ENCODE measurements at places on chromosomes 1 and 21.

- H3K4me3 ChIP-seq, result no peak overlapping the region
- peaks cover 9% of the 10 kb centered on the region for H3K4me1 ChIP-seq
- H3K27ac ChIP-seq, result no peak overlapping the region
- no peak for DNase-seq
- H3K36me3 ChIP-seq, result no peaks in the 10 kb centered on the region
Measured at GRCh38 chr1:234675572-234675971, 65.6 kb upstream of the IRF2BP2 start.

- H3K4me1 ChIP-seq, result peaks cover 20% of the 10 kb centered on the region
- no peak overlapping the region for H3K4me3 ChIP-seq
- H3K27me3 ChIP-seq, result no peaks in the 10 kb centered on the region
Measured at GRCh38 chr21:34035619-34036354, 37.6 kb upstream of the MRPS6 start.

DNA sequence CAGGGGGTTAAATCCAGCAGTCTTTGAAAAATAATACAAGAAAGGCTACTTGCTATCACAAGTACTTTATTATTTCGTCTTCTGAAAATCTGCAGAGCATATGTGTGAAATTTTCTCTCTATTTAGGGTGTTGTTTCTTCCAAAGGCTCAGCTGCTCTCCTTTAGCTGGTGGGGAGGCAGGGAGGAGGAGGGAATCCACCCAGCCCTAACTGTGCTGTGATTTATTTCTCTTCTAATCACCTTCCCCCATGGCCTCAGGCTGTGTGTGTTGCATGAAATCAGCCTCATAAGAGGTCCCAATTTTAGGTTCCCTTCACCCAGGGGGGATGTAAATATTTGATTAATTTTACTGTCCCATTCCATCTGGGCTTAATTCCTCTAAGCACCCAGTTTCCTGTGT, 77.6 kb upstream of the PGBD5 start:
- peaks cover 16% of the 10 kb centered on the region for H3K27me3 ChIP-seq
- H3K36me3 ChIP-seq, result no peaks in the 10 kb centered on the region
- peaks cover 5% of the 10 kb centered on the region for H3K4me1 ChIP-seq
- H3K4me3 ChIP-seq, result no peak overlapping the region
- no peak overlapping the region for H3K27ac ChIP-seq

- peaks cover 29% of the 10 kb centered on the region for H3K27me3 ChIP-seq
- peaks cover 50% of the 10 kb centered on the region for H3K4me1 ChIP-seq
- no peak overlapping the region for H3K4me3 ChIP-seq
Measured at GRCh38 chr1:206831650-206832049, 33.8 kb upstream of the IL20 start.

- H3K4me1 ChIP-seq, result peaks cover 10% of the 10 kb centered on the region
- peaks cover 10% of the 10 kb centered on the region for H3K27me3 ChIP-seq
- DNase-seq, result peak; percentile 73
- no peaks in the 10 kb centered on the region for H3K36me3 ChIP-seq
Measured at GRCh38 chr1:31745096-31745945, 18.8 kb downstream of the ADGRB2 start.

DNA sequence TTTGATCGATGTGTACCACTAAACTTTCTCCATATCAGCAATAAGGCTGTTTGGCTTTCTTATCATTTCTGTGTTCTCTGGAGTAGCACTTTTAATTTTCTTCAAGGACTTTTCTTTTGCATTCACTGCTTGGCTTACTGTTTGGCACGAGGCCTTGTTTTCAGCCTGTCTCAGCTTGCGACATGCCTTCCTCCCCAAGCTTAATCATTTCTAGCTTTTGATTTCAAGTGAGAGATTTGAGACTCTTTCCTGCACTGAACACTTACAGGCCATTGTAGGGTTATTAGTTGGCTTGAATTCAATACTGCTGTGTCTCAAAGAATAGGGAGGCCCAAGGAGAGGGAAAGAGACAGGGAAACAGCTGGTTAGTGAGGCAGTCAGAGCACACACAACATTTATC, 120.6 kb upstream of the KCND3 start:
- H3K4me3 ChIP-seq, result no peak overlapping the region
- H3K4me1 ChIP-seq, result peaks cover 3% of the 10 kb centered on the region
- no peak for DNase-seq
- H3K36me3 ChIP-seq, result no peaks in the 10 kb centered on the region
- H3K27ac ChIP-seq, result no peak overlapping the region
- peaks cover 11% of the 10 kb centered on the region for H3K27me3 ChIP-seq

GRCh38 chr21:45830221-45830640, 151.3 kb upstream of the COL6A1 start:
- peaks cover 10% of the 10 kb centered on the region for H3K4me1 ChIP-seq
- no peak overlapping the region for H3K4me3 ChIP-seq
- no peaks in the 10 kb centered on the region for H3K36me3 ChIP-seq
- H3K27ac ChIP-seq, result no peak overlapping the region
- H3K27me3 ChIP-seq, result no peaks in the 10 kb centered on the region

DNA sequence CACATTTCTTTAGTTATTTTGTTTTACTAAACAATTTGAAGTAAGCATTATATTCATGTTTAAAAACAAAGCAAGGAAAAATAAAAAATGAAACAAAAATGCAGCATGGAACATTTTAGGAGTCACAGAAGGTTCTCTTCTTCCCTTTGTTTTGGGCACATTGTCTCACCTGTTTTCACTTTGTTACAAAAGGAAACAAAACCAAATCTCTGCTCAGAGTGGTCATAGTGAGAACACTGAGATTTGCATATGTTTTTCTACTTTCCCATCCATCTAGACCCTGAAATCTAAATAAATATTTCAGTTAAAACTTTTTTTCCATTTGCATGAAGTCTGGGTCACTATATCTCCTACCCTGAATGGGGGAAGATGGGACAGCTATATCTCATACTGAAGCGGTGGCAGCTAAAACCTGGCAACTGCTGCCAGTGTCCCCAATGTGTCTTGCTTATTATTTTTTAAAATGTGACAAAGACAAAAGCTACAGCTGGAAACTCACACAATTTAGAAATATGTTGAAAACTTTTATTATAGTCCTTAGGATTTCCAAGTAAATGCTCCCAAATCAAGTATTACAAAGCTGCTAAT, 3.5 kb downstream of the EXOC8 start:
- DNase-seq, result no peak
- H3K4me3 ChIP-seq, result peak overlapping the region; percentile 52
- H3K36me3 ChIP-seq, result peaks cover 57% of the 10 kb centered on the region
- peaks cover 54% of the 10 kb centered on the region for H3K4me1 ChIP-seq

DNA sequence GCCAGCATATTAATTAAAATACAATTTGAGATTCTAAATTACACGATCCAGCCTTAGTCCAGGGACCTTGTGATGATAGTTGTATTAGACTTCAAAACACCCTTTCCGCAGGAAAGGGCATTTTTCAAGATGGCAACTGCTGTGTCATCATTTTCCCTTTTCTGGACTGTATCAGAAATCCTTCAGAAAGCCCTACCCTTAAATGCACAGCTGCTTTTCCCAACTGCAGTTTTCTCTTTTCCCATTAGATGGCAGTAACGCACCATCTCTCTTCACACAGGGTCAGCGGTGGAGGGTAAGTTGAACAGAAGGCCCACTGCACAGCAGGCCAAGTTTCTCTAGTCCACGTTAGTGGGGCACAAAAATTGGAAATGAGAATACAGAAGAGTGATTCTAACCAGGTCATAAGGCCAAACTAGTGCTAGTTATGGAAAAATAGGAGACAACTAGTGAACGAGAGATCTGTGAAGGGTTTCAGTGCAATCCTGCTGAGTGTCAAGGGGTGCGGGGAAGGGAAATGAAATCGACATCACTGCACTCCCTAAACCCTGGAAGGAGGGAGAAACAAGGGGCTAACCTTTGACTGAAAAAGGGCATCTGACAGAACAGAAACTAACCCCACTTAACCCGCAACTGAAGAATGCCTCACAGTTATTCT, 22.1 kb upstream of the TDRD10 start:
- H3K4me1 ChIP-seq, result peaks cover 22% of the 10 kb centered on the region
- H3K27ac ChIP-seq, result no peak overlapping the region
- peaks cover 10% of the 10 kb centered on the region for H3K27me3 ChIP-seq
- H3K4me3 ChIP-seq, result no peak overlapping the region

DNA sequence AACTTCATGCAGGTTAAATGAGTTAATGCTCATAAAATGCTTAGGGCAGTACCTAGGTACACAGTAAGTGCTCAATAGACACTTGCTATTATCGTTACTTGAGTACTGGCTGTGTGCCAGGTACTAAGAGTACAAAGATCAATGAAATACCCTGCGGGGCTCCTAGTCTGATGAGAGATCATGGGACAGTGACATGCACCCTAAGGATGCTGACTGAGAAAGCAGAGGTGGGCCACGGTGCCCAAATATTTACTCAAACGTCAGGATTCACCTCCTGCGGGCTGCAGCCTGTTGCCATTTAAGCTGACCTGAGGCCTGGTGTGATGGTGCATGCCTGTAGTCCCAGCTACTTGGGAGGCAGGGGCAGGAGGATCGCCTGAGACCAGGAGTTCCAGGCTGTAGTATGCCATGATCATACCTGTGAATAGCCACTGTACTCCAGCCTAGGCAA, 19.8 kb upstream of the LUZP1 start:
- DNase-seq, result no peak
- H3K36me3 ChIP-seq, result no peaks in the 10 kb centered on the region
- no peak overlapping the region for H3K27ac ChIP-seq
- peaks cover 8% of the 10 kb centered on the region for H3K4me1 ChIP-seq
- H3K4me3 ChIP-seq, result no peak overlapping the region

DNA sequence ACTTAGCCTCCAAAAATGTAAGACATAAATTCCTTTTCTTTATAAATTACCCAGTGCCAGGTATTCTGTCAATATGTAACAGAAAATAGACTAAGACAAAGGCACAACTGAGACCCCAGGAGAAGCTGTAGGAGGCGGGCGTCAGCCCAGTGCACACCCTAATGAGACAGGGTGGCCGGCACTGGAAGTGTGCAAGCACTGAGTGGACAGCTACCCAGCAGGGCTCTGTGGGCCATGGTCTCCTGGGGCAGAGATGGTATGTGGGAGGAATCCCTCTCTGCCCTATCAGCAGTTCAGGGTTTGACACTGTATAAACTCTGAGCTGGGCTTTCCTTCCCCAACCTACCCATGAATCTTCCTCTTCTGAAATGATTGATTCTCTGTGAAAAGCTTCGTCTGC, 139.5 kb downstream of the GLIS1 start:
- H3K4me3 ChIP-seq, result no peak overlapping the region
- H3K36me3 ChIP-seq, result no peaks in the 10 kb centered on the region
- DNase-seq, result no peak
- no peak overlapping the region for H3K27ac ChIP-seq
- peaks cover 3% of the 10 kb centered on the region for H3K4me1 ChIP-seq
- H3K27me3 ChIP-seq, result no peaks in the 10 kb centered on the region

GRCh38 chr21:16022116-16022515, 292.3 kb downstream of the USP25 start:
- H3K4me3 ChIP-seq, result no peak overlapping the region
- H3K36me3 ChIP-seq, result no peaks in the 10 kb centered on the region
- H3K4me1 ChIP-seq, result no peaks in the 10 kb centered on the region
- H3K27ac ChIP-seq, result no peak overlapping the region
- H3K27me3 ChIP-seq, result no peaks in the 10 kb centered on the region
